Stimulated activated CD4-positive, alpha-beta T cell treated with anti-CD3 and anti-CD28 coated beads, Interleukin-4, amount 100 ng/mL, for 24 hours (primary cell): ENCODE measurements at places on chromosomes 6 and 20.

- no peak for DNase-seq
Observed at GRCh38 chr6:132780770-132781371, 17.6 kb downstream of the SLC18B1 start.

DNA sequence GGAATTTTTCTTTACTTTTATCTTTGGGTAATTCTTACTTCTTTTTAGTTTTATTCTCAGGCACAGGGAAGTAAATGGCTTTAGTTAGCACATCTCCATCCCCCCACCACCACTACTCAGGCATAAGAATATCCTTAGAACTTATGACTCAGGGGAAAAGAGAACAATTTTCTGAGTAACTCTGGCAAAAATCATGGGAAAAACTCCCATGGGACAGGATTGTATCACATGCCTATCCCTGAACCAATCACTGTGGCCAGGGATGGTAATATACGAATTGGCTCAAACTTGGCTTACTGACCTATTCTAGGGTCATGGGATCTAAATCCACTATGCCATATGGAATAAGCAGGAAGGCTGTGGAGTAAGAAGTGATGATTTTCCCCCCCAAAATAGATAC is 339.1 kb downstream of the BTBD3 start:
- DNase-seq: no peak

DNA sequence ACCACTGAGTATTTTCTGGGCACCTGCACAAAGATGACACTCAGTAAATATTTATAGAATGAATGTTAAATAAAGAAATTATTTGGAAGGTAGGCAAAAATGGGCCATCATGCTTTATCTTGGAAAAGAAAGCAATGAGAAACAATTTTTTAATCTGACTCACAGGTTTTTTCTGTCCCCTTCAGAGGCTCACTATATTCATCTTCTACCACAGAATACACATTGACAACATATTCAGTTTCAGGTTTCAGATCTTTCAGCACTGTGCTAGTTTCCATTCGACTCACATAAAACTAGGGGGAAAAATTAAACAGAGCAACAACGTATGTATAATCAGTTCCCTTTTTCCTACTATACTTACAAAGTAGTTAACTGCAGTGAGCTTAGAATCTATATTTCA is 58.3 kb downstream of the COL12A1 start:
- no peak for DNase-seq

DNA sequence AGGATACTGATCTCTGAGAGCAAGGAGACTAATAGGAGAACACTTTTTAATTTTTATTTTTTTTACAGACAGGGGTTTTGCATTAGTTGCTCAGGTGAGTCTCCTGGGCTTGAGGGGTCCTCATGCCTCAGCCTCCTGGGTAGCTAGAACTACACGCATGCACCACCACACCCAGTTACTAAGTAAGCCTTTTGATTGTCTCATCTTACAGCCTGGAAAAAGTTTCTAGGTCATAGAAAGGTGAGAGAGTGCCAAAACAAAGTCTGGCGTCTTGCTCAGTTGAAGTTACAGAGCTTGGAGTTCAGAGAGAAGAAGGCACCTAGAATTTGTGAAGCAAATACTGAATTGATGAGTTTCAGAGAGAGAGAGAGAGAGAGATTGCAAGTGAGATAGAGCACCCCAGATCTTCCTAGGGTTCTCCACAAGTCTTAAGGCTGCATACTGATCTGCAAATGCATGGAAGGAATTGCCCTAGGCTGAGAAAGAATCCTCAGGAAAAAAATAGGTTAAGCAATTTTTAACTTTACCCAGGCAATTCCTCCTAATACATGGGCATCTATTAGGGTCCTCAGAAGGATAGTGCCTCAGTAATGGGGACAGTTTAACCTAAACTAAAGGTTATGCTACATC is 37.6 kb upstream of the PHIP start:
- DNase-seq: no peak
